ENCODE measurements at places on chromosomes 6 and 20.

DNA sequence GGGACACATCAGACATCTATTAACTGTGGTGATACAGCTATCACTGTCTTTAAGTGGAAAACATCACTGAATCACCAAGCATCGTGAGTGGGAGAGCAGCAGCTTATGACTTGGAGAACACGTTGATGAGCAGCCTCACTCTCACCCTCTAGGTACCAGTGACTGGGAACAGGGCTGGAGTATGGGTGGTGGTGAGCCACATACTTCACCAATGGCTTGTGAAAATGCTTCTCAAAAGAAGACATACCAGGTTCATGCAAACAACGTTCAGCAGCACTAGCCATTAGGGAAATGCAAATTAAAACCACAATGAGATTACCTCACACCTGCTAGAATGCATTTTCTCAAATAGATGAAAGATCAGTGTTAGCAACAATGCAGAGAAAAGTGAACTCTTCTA, 25.3 kb downstream of the SNX5 start:
- DNase-seq, result no peak

DNA sequence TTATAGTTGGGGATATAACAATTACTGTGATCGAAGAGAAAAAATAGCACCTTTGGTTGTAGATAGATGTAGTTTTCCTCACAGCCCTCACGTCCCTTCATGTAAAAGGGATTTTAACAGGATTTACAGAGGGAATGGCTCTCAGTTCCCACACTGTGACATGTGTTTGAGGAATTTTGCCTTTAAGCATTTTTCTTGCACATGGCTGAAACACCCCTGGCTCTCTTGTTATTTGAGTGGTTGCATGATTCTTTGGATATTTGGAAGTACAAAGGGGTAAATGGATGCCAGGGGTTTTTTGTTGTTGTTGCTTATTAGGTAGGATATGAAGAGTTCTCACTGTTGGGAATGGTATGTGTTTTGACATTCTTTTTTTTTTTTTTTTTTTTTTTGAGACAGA, 48.2 kb downstream of the JAG1 start:
- DNase-seq, result no peak

GRCh38 chr6:35811699-35811995, 6.5 kb downstream of the LHFPL5 start:
- DNase-seq, result no peak

DNA sequence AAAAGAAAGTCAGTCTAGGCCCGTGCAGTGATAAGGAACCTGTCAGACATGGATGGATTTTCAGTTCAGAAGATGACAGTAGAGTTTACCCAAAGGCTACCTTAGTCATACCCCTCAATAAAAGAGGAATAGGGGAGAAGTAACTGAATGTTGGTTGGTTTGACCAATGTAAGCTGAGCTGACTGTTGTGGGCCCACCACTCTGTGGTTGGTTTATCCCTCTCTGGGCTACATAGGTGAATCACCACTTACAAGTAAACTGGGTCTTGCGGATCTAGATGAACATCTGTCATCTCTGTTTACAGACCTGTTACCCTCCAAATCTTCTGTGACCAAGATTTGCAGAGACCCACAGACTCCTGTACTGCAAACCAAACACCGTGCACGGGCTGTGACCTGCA, 37.2 kb upstream of the MYLK2 start:
- no peak for DNase-seq
